ENCODE measurements at places on chromosomes 7 and 10. TPM values are rescaled to one million over a fixed set of nuclear protein-coding genes. Genes with fewer than 3 reads are reported as not detected.

DNA sequence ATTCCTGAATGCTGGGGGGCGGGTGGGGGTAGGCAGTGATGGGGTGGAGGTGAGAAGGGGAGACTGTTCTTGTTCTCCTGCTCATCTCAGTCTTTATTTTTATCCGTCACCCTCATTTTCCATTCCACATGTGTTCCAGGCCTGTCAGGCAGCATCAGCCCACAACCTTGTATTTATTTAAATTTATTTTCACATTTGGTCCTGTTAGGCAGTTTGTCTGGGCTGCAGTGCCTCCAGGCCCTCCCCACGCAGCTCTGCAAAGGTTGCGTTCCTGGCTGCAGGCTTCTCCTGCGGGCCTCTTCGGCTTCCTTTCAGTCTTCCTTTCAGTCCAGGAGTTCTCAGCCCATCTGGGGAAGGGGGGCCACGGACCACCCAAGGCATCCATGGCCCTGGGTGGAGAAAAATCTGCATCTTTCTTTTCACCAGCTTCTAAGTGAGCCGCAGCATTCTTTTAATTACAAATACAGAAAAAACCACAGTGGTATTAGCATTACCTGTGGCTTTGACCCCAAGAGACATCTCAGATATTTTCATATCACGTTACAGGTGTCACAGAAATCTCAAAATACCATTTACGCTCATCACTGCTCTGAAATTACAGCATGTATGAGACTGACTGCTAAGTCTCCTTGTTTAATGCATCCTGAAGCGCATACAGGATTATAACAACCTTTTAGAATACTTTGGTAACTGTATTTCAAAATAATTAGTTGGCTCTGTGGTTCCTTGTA lies 94.0 kb downstream of the C10orf105 start:
- DNase-seq, result no peak

DNA sequence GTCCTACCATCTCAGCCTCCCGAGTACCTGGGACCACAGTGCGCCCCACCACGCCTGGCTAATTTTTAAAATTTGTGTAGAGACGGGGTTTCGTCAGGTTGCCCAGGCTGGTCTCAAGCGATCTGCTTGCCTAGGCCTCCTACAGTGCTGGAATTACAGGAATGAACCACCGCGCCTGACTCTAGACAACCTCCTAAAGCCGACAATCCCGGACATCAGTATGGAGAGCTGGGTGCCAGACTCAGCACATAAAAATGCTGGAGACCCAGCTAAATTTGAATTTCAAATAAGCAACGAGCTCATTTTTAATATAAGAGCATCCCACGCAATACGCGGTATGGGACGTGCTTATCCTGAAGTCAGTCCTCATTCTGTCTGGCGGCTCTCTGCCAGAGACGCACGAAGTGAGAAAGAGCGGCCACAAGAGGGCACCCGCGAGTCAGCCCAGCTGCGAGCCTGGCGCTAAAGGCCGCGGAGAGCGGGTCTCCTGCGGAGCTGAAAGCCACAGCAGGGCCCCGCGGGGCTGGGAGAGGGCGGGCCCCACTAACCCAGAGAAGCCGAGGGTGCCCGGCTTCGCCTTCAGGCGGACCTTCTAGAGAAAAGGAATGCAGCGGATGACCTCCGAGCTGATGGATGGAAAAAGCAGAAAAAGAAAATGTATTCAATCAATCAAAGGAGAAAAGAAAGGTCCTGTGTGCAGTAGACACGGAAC lies 7.0 kb downstream of the CALY start:
- no peak for DNase-seq

PTN gene
- 10.4 TPM for total RNA-seq

PDLIM1 gene
- total RNA-seq, result 191 TPM

IL2RA gene
- total RNA-seq, result not detected

GRCh38 chr10:57661206-57661605 lies 606.5 kb downstream of the IPMK start:
- DNase-seq, result no peak

DNA sequence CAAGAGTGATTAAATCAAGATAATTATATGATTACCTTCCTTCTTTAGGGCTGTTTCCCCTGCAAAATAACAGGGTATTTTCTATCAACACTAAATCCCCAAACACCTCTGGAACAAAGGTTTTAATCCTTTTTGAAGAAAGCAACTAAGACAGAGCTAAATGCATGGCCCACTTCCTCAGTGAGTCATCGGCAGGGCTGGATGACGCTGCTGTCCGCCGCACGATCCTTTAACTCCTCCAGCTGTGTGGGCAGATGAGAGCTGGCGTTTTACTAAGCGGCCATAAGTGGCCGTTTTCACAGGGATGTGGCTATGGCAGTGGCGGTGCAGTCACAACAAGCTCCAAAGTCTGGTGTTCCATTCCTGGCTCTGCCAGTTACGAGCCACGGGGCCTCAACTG lies 76.0 kb upstream of the C1QL3 start:
- DNase-seq, result no peak

DNA sequence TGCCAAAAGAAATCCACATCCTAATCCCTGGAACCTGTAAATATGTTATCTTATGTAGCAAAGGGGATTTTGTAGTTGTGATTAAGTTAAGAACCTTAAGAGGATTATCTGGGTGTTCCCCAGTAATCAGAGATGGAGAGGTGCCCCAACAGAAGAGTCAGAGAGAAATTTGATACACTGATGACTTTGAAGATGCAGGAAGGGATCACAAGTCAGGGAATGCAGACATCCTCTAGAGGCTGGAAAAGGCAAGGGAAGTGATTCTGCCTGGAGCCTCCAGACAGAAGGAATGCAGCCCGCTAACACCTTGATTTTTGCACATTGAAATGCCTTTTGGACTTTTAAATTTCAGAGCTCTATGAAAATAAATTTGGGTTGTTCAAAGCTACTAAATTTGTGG lies 531.7 kb downstream of the DNAJB9 start:
- no peak for DNase-seq
